CD4-positive, alpha-beta memory T cell (primary cell): ENCODE measurements at places on chromosomes 7 and 10.
A peak's percentile ranks its signal among the peaks of the same experiment; 100 is the strongest.

- DNase-seq: no peak
Observed at GRCh38 chr7:98840722-98841121, 29.1 kb downstream of the TMEM130 start.

DNA sequence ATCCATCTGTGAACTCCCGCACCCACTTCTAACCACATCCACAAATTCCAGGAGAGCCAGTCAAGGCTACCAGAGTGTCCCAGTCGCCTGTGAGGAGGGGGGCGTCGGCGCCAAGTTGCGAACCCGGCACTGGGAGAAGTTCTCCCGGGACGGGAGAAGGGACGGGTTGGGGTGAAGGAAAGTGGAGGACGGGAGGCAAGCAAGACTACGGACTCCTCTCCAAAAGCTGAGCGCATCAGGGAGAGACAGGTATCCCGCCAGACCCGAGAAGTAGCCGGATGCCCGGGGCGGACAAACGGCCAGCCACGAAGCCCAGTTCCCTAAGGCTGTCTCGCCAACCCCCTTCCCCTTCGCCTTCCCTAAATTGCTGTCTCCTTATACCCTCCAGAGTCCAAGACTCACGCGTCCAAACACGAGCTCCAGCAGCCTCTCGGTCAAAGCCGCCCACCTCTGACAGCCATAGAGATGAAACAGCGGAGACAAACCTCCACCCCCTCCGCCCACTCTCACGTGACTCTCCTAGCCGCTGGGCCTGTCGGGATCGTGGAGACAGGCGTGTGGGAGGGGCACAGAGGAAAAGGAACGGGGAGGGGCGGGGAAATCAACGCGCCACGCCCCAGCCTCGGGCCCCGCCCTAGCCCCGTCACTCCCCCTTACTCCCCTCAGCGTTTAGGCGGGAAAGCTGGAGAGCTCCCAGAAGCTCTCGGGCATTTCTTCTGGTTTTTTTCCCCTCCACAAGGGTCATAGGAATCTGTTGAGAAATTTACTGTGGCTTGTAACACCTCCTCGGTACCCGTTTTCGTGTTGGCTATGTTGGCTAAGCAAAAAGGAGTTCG, at the start of gene MICU1:
Gene MICU1, minus strand, starts transcription at position 472 of the 836 bp plus-strand sequence. CDS start 59,286 bp downstream, outside the sequence.
- DNase-seq: peak; percentile 89

DNA sequence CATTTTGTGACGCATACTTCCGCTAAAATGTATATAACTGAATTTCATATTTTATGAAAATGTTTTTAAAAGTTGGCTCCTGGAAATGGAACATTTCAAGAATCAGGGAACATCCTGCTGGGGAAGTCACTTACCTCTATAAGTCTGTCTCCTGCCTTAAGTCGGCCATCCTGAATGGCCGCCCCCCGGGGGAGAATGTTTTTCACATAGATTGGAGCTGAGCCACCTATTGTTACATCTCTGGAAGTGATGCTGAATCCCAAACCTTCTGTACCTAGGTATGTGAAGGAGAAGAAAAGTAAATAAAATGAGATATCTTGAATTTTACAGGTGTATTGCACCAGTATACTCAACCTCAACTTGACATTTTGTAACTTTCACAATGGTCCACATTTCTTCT, 437.3 kb downstream of the PARD3 start:
- DNase-seq: no peak

GRCh38 chr10:92544296-92544695, 29.6 kb downstream of the IDE start:
- no peak for DNase-seq

GRCh38 chr7:116906391-116906790, 44.0 kb downstream of the CAPZA2 start:
- no peak for DNase-seq

- DNase-seq: no peak
Observed at GRCh38 chr7:111364413-111364812, 197.9 kb downstream of the IMMP2L start.

DNA sequence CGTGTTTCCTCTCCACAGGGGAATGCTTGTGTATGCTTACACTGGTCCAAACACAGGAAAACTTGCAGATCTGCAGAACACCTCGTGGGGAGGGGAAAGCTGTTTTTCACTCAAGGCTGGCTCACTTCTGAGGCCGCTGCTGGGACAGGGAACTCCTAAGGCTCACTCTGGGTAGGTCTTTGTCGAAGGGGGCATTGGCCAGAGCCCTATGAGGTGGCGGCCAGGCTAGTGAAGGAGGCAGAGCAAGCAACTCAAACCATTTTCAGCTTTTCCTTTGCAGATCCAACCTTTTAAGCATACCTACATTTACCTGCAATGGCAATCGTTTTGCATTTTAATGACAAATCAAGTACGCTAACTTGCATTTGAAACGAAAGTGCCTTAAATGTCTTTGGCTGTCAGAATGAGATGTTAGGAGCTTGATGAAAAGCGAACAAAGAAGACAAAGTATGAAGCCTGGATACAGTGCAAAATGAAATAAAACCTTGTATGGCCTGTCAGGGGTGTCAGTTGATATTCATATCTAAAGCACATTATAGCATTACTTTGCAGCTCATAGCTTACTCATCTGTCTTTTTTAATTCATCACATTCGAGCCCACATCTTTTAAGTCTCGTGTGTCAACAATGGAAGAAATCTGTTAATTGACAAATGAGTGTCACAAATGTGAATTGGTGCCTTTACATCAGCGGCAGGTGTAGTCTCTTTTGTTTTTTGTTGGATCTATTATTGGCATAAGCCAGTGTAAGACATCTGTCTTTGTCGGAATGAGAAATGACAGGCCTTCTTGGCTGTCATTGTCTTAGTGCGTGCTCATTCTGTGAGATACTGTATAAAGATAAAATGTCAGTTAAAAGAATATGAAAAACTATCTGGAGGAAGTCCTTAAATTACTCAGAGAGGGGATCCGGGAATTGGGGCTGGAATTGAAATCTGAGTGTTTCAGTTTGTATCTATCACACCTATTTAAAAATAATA, 30.5 kb downstream of the LRMDA start:
- DNase-seq: no peak

DNA sequence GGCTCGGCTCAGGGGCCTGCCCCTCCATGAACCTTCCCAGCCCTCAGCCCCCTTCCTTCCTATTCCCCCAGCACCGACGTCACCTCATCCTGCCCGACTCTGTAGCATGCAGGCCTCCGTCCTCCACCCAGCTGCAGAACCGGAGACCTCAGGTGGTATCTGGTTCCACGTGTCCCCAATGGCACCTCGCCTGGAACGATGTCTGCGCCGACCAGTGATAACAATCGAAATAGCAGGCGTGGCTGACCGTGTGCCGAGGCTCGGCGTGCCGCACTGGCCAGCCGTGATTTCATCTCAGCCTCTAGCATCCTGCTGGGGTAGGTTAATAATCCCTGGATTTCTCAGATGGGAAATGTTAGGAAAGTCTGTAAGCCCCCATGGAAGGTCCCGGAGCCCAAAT, 171.7 kb downstream of the CUX1 start:
- no peak for DNase-seq

- no peak for DNase-seq
Observed at GRCh38 chr7:68866200-68866570, 732.1 kb upstream of the AUTS2 start.

- no peak for DNase-seq
Observed at GRCh38 chr10:102741726-102742237, 2.0 kb upstream of the WBP1L start.

DNA sequence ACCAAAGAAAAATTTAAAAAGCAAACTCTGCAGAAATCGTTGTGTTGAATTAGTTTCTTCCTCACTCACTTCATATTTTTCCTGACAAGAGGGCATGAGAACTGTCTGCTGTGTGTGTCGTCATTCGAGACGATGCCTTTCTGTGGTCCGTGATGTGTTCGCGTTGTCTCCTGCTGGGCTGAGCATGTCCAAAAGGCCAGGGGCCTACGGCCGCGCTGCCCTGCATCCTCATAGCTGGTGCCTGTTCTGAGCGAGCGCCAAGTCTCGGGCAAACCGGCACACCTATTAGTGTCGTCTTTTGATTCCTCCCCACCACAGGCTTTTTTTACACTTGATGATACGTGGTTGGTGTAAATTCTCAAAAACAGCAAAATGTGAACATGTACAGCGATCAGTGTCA, 27.4 kb downstream of the WDR37 start:
- no peak for DNase-seq

- DNase-seq: no peak
Observed at GRCh38 chr10:87695074-87695473, 35.4 kb downstream of the PAPSS2 start.

GRCh38 chr7:997404-998395, 14.7 kb downstream of the CYP2W1 start:
- no peak for DNase-seq

- no peak for DNase-seq
Observed at GRCh38 chr7:8597565-8597964, 164.2 kb downstream of the NXPH1 start.

DNA sequence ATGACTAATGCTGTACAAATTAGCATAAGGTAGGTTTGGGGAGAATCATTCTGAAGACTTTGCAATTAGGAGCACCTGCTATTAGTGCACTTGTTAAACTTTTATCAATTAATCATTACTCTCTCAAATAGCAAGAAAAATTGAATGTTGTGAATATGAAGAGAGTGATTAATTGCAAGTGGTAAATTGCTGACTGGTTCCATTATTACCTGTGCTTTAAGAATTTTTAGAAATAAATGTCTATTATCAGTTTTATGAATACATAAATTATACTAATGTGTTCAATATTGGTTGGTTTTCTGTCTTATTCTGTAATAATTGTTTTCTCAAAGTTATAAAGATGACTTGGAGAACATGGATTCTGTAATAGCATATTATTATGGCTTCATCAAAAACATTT, 47.3 kb upstream of the TMEM26 start:
- DNase-seq: no peak

DNA sequence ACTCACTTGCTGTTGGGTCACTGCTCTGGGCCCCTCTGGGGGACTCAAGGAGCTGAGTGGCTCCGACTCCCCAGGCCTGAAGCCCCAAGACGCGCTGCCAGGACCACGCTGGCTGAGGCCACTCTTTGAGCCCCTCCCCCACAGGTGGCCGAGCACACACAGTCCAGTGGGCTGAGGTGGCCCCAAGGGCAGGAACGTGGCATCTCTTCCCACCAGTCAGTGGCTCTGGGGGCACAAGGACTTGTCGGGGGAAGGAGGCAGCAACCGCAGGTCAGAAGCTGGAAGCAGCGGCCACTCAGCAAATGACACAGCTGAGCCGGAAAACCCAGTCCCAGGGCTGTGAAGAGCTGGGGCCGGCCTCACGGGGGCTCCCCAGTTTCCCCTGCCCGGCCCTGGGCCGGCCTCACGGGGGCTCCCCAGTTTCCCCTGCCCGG, 24.1 kb downstream of the GRIFIN start:
- DNase-seq: no peak

GRCh38 chr10:109696981-109697775, 226.1 kb downstream of the XPNPEP1 start:
- no peak for DNase-seq

DNA sequence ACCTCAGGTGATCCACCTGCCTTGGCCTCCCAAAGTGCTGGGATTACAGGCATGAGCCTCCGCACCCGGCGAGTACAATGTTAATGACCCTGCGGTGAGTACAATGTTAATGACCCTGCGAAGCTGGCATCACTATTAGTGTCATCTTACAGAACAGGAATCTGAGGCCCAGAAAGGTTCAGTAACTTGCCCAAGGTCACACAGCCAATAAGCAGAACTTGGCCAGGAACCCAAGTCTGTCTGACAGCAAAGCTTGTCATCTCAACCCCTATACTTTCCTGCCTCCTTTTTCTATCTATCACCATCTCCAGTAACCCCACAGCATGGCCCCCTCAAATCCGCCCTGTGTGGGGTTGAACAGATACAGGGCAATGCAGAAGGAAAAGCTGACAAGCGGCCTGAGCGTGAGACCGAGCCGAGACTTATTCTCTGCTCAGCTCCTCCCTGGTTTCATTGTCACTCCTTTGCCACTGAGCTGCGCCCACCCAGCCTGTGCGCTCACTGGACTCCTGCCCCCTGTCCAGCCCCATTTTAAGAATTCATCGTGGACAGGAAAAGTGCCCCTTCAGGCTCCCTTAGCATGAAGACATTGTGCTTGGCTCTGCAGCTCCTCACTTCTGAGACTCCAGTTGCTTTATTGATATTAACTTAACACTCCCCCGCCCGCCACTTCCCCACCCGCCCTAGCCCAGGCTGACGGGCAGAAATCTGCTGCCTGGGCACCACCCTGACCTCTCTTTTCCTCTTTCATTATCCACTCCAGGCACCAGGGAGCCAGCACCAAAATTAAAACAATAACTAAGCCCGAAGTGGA, 58.1 kb upstream of the LBX1 start:
- DNase-seq: no peak
